CD4-positive, alpha-beta T cell treated with Interleukin-4 for 1 hour (primary cell): ENCODE measurements at places on chromosomes 2 and 18.

DNA sequence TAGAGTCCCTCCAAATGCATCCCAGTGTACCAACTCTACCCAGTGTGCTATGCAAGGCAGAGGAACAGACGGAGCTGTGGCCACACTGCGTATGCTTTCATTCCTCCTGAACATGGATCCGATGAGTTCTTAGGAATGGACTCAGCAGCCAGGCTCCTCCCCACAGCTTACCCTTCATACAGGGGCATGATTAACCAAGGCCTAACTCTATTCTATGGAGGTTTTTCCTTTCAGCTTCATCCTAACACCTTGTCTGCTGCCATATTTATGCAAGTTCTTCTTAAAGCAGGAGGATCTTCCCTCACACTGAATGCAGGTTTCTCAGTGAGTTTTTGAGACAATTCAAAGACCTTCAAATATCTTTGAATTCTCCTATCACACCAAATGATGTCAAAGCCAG, 222.9 kb downstream of the MYT1L start:
- DNase-seq: no peak

GRCh38 chr2:189199797-189200196, 20.2 kb upstream of the COL5A2 start:
- DNase-seq: no peak

GRCh38 chr18:1050012-1050657, 145.5 kb downstream of the ADCYAP1 start:
- no peak for DNase-seq

- no peak for DNase-seq
Measured at GRCh38 chr18:39660141-39660540, 2094.5 kb upstream of the CELF4 start.

DNA sequence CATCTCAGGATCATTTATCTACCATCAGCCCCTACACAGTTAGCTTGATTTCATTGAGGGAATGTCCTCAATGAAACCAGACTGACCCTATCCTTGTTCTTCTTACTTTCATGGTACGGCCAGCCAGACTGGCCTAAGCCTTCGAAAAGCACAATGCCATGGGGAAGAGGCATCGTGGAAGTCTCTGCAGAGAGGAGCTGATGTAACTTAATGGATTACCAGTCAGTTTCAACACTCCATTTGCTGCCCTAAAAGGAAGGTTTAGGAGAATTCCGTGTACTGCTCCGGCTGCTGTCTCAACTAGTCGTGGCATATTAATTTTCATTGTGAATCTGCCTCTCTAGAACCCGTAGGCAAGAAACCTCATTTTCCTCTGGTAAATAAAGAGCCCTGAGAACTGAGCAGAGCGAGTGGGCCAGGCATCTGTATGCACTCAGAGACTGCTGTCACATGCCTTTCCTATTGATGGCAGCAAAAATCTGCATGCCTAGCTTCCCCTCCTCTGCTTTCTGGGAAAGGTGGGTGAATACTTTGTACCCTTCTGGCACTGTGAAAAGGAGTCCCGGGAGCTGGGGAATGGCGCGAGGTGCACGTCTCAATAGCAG, 184.9 kb downstream of the KLHL29 start:
- DNase-seq: no peak

GRCh38 chr2:85064927-85065577, 68.1 kb upstream of the TCF7L1 start:
- DNase-seq: no peak

DNA sequence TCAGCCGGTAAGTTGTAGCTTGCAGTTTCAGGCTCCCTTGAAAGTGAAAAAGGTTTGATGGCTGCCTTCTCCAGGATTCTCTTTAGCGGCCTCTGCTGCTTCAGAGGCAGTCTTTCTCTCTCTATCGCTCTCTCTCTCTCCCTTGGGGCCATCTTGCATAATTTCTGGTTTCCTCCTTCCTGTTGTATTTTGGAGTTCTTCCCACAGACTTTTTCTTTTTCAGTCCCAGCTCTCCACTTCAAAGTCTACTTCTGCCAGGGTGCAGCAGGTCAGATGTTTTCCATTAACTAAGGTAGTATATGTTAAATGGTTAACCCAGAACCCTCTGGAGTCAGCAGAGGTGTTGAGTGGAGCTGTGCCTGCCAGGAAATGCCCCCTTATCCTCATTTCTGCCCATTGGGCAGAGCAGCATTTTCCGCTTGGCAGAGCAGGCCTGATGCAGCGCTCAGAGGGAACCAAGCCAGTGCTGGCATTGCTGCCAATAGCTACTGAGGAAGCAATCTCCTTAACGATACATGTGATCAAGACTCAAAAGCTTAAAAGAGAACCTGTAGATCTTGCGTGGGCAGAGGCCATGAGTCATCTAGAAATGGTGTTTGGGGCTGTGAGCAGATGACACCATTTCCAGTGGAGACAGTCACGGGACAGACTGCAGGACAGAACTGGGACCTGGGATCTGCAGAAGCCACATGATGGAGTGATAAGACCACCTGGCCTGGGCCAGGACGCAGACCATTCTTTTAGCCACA, 20.8 kb downstream of the DBI start:
- no peak for DNase-seq

GRCh38 chr2:239991689-239992314, 33.3 kb downstream of the NDUFA10 start:
- no peak for DNase-seq

GRCh38 chr18:11051462-11051861, 97.9 kb downstream of the PIEZO2 start:
- no peak for DNase-seq

DNA sequence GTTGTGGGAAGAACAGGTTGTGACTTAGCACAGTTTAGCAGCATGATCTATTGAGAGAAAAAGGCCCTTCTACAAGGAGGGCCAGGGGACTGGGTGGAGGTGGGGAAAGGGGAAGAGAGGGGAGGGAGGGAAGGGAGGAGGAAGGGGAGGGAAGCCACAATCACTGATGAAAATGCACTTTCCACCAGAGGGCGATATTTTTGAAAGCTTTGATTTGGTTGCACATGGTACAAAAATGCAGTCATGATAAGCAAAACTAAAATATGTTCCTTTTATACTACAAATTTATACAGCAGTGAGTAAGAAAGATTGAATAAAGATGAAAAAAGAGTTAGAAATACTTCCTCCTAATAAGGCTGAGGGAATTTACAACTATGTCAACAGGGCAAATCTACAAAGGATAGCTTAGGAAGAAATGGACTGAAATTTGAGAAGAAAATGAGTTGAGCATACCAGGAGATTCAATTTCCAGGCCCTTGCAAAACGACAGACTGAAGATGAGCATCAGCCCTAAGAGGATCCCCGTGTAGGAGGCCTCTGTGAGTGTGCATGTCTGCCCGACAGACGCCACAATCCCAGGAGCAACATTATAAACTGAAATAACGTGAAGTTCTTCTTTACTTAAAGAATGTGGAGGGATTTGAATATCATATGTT, 17.2 kb downstream of the SH3YL1 start:
- peak; percentile 16 for DNase-seq

DNA sequence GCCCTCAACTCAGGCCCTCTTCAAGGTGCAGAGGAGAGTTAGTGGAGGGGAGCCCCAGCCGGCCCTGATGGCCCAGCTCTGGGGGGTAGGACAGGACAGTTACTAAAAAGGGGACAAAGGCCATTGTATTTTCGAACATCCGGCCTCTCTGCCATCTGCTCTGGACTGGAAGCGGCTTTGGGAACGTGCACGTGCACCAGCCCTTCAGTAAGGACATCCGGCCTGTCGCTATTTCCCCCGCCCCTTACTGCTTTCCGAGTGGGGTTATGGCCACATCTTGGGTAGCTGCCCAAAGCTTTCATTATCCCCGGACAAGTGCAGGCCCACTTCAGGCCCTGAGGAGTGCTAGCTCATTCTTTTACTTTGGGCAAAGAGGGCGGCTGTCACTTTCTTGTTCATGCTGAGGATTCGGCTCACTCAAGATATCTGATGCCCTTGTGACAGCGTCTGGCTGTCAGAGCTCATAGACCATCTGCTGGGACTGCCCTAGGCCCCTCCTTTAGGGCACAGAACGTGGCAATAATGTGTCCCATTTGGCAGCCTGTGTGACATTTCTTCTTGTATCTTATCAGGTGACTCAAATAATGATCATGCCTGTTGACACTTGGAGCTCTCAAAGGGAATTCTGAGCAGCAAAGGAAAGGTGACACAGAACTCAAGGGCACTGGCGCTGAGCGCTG, 17.5 kb downstream of the SLC4A3 start:
- DNase-seq: no peak

DNA sequence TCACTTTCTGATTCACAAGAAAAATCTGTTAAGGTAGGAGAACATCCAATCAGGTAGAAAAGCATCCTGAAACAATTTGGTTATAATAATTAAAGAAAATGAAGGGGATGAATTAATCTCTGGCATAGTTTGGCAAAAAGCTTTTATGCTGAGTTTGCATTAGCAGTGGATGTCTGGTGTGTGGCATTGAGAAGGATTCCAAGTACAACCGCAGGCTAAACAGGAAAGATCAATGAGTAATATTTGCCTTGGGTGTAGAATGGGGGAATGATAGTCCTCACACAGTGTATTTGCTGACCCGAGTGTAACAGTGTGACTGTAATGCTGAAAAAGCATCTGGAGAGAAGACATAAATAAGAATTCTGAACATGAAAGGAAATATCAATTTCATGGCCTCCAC, 68.3 kb upstream of the SESTD1 start:
- DNase-seq: no peak

DNA sequence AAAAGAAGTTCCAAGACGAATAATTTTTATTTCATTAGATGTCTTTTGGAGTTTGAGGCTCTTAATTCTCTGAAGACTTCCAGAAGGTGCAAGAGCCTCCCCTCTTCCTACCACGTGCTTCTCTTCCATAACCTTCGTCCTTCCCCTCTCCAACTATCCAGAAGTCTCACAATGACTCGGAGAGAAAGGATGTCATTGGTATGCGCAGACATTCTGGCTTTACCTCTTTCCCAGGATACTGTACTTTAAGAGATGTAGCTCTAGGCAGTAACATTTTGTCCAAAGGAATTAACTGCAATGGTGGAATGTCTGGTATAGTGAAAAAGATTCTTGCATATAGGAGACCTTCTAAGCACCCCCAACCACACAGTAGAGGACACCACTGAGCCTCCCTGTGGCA, 249.0 kb upstream of the OSR1 start:
- DNase-seq: no peak

DNA sequence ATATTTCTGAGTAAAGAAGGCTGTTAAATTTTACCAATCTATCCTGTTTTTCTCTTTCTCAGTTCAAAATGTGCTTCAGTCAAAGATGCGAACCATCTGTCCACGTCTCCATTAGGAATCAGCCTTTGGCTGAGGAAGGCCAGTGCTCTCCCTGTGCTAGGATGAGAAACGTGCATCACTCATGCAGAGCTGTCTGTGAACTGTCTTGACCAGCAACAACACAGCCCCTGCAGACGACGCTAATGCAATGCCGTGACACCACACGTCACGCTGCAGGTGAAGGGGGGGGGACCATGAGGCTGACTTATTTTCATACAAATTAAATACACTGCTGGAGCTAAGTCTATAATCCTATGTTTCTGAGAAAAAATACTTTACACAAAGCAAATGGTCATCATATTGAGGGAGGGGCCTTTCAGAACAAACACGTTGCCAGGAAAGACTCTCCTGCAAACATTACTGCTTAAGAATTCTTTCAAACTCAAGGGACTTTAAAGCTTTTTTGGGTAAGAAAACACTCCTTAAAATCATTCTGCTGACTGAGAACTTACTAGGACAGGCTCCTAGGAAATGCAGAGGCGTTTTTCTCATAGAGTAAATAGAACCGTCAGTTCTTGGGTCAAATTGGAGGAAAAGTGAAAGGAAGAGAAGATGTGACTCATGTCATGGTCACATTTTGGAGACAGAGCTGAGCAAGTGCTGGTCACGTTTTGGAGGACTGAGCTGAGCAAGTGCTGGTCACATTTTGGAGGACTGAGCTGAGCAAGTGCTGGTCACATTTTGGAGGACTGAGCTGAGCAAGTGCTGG, 97.0 kb downstream of the MBP start:
- no peak for DNase-seq

GRCh38 chr2:112481528-112482233, at the start of gene TTL:
TTL (plus strand) TSS chr2:112482156; CDS start chr2:112482345, 189 bp downstream.
- peak; percentile 67 for DNase-seq

DNA sequence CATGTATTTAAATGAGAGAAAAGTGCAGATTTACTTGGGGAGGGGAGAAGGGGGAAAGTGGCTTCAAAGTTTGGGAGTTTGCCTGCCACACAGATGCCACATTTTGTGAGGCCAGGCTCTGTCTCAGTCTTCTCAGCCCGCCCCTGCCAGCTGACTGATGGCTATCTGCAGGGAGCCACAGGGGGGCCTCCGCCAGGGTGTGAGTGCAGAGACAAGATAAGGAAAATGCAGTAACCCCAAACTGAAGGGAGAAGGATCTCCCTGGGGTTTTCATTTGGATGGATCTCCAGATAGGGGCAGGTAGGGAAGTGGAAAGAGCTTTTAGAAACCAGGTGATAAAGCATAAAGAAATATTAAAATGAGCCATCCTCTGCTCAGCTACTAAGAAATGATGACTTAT, 128.8 kb downstream of the ZNF521 start:
- no peak for DNase-seq

- DNase-seq: no peak
Measured at GRCh38 chr2:71687412-71687811, 234.1 kb downstream of the DYSF start.

- DNase-seq: no peak
Measured at GRCh38 chr2:164714471-164714870, 93.2 kb upstream of the GRB14 start.

- no peak for DNase-seq
Measured at GRCh38 chr18:8357320-8357719, 251.9 kb upstream of the RAB12 start.

- no peak for DNase-seq
Measured at GRCh38 chr2:98907385-98907784, 28.6 kb downstream of the CRACDL start.

GRCh38 chr18:62312851-62313250, 12.3 kb upstream of the TNFRSF11A start:
- no peak for DNase-seq

GRCh38 chr18:66280470-66280869, 323.4 kb downstream of the CDH19 start:
- DNase-seq: no peak

DNA sequence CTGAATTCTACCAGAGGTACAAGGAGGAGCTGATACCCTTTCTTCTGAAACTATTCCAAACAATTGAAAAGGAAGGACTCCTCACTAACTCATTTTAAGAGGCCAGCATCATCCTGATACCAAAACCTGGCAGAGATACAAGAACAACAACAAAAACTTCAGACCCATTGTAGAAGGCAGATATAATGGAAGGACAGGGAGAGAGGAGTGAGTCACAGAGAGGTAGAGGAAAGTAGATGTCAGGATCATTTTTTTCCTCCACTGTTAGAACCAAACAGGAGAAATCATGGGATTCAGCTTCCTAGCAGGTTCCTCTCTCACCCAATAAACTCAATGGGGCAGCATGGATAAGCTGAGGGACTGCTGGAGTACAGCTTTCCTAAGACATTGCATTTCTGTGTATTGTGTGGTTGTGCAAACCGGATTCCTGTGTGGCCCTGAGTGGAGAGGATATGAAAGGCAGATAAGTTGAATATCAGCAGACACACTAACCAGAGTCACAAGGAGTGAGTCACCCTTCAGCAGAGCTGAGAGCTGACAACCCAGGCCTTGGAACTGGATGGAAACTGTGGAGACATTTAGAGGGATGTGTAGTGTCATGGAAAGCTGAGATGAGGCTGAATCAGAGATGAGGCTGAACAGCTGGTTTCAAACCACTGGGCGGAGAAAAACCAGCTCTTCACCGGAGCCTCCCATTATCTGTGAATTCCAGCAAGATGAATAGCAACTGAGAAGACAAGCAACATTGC, 60.9 kb upstream of the MMADHC start:
- DNase-seq: no peak

- no peak for DNase-seq
Measured at GRCh38 chr2:53672881-53673522, 94.6 kb upstream of the CHAC2 start.

GRCh38 chr2:73997813-73998212, 13.1 kb downstream of the TET3 start:
- no peak for DNase-seq
